ENCODE measurements at places on chromosomes 4 and X.
A peak's percentile ranks its signal among the peaks of the same experiment; 100 is the strongest.

DNA sequence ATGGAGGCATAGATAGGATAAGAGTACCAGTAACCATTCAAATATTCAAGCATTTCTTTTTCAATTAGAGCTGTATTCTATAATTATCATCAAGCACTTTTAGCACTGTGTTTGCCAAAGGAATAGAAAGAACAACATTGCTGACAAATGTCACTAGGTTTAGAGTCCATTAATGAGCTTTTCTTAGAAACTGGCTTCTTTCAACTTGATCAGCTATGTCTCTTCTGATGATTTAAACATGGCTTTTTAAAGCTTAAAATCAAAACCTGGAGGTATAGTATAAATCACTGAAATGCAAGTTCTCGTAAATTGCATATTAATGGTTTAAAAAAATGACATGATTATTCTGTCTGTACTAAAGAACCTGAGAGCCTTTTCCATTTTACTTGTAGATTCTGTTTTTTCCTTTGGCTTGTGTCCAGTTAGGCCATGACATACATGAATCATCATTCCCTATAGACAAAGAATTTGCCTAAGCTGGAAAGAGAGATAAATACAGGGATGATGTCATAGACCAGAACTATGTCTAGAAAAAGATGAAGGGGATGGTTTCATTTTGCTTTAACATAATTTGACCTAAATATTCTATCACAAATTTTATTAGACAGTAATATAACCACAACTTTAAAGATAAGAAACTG is 340.1 kb upstream of the CTSO start:
- DNase-seq = peak; percentile 89

GRCh38 chr4:13299343-13299742 is 184.8 kb downstream of the RAB28 start:
- no peak for DNase-seq

GRCh38 chr4:25184056-25184455 is 23.8 kb upstream of the SEPSECS start:
- DNase-seq = peak; percentile 14

DNA sequence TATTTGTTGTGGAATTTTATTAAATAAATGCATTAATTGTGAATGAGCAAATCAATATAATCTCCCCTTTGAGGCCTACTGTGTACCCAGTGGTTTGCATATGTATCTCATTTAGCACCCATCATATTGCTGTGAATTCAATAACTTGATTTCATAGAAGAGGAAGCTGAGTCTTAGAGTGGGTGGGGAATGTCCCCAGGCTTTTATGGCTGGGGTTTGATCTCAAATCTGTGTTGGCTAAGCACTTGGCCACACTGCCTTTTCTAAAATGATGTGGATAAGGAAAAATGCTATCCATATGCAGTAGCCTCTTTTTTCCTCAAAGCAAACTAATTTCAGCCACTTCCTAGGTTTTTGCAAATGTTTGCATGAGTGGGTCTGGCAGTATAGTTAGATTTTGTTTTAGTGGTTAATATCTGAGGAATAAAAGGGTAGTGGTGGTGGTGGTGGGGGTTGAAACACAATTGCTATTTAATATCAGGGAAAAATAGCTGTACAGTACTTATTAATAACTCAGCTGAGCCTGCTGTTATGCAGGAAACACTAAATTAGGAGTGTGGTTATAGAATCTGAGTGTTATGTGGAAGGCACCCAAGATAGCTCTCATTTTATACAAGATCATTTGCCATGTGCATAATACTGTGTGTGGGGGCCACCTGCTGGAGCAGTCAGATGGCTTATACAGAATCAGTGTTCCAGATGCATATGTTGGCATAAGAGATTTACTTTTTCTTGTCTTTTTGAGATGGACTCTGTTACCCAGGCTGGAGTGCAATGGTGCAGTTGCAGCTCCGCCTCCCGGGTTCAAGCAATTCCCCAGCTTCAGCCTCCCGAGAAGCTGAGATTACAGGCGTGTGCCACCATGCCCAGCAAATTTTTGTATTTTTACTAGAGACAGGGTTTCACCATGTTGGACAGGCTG is 108.0 kb downstream of the TMEM131L start:
- DNase-seq = peak; percentile 74

GRCh38 chr4:164192844-164193243 is 561.1 kb upstream of the SMIM31 start:
- DNase-seq = no peak

DNA sequence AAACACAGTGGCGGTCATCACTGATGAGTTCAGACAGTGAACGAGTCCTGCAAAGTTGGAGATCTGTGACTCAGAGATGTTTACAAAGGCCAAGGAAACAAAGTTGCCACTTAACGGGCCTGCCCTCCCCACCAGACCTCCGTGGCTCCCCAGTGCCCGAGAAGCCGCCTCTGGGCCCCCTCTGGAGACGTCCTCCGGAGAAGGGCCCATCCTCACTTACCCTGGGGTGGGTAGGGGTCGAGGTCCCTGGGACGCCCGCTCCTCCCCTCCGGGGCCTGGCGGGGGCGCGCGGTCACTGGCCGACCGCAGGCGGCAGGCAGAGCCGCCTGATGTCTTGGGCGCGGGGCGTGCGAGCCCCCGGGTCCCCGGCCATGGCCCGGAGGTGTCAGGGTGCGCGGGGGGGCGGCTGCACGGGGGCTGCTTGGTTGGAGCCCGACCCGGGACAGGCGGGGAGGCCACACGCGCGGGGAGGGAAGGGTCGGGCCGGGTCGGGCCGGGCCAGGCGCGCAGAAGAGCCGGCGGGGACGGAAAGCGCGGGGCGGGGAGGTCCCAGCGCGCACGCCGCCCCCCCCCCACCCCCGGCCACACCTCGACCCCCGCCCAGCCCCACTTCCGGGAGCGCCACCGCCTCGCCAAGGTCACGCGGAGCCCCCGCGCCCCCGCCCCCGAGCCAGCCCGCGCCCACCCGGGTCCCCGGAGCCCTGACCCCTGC is 529 bp downstream of the DHRSX start:
- DNase-seq = peak; percentile 54

DNA sequence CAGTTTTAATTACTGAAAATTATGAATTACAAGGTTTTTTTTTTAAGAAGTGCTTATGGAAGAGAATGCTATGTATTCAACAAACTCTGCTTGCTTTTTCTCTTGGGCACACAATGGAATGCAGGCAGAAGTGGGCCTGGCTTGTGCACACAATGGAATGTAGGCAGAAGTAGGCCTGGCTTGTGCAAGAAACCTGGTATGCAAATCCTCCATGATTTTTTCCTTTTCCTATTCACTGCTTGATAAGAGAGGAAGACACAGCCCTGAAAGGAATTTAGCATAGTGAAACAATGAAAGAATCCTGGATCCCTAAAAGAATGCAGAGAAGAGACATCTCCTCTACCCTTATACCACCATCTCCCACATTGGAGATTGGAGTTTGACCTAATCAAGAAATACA is 138.4 kb downstream of the COL25A1 start:
- DNase-seq = peak; percentile 12

DNA sequence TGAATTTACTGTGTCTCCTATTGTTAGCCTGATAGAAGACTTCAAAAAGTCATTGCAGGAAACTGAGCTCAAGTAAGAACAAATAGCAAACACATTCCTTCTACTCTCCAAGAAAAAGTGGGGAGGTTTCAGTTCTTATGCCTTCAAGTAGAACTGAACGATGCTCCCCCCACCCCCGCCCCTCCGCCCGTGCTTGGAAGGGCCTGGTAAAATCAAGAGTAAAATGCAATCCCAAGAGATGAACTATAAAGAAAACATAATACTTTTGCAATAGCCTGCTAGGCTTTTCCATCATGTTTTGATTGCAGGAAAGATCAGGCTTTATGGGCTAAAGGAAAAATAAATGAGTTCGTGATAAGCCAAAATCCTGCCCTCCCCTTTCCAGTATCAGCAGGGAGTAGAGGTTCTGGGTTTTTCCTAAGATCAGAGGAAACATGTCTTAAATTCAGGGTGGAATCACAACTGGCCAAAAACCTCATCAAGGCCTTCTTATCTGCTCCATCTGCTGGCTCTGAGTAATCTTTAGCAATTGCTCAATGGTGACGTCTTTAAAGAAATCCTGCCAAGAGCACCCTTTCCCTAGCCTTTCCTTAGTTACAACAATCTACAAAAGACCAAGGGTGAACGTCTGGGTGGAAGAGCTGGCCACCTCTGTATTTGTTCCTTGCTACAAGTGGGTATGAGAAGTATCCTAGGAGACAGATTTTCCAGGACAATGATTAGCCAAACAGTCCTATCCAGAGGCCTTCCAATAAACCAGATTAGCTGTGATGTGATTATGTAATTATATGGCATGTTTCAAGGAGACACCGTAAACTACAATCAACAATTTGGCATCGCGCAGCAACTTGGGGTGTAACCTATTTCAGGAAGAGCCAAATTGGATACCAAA is 66.3 kb upstream of the FAM9C start:
- DNase-seq = peak; percentile 88

- no peak for DNase-seq
Observed at GRCh38 chrX:148700021-148700420, 199.6 kb downstream of the AFF2 start.

- peak; percentile 77 for DNase-seq
Observed at GRCh38 chrX:103687696-103688201, 1.2 kb upstream of the MORF4L2 start.

DNA sequence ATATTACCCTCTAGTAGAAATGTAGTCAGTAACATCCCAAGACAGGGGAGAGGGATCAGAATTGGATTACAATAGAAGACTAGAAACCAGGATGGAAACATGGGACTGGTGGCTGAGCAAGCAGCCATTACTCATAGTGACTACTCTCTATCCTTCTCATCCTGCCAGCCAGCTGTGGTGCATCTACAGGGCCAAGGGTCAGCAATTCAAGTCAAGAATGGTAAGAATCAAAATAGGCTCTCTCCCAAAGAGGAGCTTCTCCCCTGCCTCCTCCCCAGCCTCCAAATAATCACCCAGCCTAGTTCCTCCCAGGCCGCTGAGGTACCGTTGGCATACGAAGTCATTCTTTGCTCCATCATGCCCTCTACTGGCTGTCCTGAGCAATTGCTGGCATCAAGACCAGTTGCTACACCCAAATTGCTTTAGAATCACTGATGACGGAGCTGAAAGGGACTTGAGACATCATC is 19.4 kb downstream of the AWAT2 start:
- DNase-seq = peak; percentile 53

DNA sequence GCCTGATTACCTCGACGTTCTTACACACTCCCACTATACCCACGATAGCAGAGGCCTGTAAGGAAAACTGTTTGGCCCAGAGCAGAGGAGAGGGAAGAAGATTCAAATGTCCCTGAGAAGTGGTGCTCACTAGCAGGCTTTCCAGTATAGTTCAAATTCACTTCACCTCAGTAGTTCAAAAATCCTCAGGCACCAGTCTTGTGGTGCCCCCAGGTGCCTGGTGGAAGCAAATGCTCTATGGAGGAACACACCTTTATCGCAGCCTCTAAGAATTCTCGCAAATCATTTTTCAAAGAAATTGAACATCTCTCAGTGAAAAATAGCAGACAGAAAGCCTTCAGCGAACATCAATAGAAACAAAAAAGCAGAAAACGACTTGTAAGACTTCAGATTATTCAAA is 12.2 kb upstream of the MTMR1 start:
- peak; percentile 14 for DNase-seq

- DNase-seq = no peak
Observed at GRCh38 chrX:109719264-109719663, 13.8 kb downstream of the ACSL4 start.
